Activated CD8-positive, alpha-beta memory T cell treated with anti-CD3 and anti-CD28 coated beads for 1 hour (primary cell): ENCODE measurements at places on chromosomes 1 and 21.

DNA sequence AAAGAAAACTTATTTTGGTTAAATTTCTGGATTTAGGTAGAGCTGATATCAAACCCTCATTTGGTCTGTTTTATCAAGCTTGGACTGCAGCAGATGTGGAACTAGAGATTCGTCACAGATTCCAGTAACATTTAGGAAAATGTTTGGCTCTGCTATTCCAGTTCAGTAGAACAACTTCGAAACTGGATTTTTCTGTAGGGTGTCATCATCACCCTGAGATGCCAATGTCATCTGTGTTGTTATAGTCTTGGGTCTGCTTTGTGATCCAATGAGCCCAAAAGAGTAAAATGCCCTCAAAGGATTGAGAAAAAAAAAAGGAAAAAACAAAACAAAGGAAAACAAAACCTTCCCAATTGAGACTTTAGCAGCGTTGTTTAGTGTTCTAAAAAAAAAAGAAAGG lies 55.4 kb downstream of the LAMC2 start:
- no peak for DNase-seq

GRCh38 chr1:184622136-184622823 lies 132.4 kb downstream of the EDEM3 start:
- DNase-seq: no peak

DNA sequence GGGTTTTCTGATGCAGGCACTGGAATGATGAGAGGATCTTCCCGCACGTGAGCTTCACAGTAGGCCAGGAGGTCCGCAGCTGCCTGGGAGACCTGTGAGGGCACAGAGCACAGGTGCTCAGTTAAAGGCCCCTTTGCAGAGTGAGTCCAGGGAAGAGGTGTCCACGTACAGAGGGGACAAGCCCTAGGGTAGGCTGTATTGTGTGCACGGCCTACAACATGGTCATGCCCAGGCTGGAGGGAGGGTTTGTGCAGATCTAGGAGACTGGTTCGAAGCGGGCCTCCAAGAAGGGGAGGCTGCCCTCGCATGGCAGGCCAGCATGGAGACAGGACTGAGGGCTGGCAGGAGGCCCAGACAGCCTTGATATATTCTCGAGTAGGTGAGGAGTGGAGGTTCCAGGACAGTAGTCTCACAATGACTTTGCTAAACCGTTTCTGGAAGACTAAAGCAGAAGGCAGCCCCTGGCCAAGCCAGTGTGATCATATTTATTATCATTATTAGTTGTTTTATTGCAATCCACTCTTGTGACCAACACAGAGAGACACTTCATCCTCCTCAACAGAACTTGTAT lies 48.0 kb upstream of the B3GALNT2 start:
- no peak for DNase-seq

- DNase-seq: no peak
Observed at GRCh38 chr1:42731585-42731984, 8.5 kb downstream of the CLDN19 start.

DNA sequence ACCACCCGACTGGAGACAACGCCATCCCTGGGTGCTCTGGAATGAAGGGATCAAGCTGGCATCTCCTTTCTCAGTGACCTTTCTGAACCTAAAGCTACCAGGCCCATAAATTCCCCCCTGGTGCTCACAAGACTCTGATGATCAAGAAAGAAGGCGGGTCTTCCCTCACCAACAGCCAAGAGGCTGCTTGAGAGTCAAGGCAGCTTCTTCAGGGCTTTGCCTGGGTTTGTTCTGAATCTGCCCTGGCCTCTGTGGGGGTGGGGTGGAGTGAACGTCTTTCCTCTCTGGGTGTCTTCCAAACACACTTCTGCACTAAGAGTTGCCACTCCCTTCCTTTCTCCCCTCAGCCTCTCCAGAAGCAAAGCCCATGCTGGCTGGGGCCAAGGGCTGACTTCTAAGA lies 36.1 kb downstream of the CD247 start:
- no peak for DNase-seq

DNA sequence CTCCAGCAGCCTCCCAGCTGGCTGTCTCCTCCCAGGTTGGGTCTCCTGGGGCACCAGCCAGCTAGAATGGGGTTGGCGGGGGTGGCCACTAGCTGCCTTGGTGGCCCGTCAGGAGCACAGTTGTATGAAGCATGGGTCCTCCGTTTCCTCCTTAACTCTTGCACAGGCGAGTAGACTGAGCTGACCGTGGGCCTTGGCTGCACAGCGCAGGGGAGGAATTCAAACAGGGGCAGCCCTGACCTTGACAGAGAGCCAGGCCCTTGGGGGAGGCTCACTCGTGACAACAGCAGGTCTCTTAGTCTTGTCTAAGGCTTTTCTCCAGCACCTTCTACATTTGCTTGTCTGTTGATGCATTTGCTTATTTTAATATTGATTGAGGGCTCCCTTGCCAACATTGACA lies 114.1 kb downstream of the PRDM2 start:
- no peak for DNase-seq

- DNase-seq: no peak
Observed at GRCh38 chr1:231807541-231807940, 181.0 kb downstream of the DISC1 start.

DNA sequence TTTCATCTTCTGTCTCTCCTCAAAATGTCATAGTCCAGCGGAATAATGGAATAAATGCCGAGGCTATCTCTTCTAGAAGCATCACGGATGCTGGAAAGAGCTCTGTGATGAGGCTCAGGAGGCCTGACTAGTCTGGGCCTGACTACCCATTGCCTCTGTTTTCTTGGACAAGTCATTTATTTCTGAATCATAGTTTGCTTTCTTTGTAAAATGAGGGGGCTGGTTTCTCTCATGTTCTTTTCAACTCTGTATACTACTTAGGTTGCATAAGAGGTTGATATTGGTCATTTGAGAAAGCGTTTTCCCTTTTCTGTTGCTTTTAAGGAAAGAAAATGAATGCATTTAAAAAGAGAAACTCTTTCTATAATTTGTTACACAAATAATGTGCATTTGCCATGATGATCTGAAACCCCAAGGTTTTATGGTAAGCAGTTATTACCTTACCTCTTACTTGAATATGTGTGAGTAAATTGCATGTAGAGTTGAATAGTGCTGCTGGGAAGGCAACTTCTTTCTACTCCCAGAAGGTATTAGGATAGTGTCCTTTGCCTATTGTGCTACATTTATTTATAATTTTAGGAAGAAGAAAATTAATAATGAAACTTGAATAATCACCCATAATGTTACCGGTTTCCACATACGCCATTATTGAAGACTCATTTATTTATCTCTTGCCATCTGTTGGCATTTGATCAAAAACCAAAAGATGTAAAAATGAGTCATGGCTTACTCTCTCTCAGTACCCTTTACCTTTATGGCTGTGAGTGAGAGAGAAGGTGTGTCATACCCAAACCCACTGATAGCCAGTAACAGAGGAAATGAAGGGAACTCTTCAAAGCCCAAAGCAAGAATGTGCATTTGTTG lies 179.1 kb downstream of the FASLG start:
- no peak for DNase-seq

DNA sequence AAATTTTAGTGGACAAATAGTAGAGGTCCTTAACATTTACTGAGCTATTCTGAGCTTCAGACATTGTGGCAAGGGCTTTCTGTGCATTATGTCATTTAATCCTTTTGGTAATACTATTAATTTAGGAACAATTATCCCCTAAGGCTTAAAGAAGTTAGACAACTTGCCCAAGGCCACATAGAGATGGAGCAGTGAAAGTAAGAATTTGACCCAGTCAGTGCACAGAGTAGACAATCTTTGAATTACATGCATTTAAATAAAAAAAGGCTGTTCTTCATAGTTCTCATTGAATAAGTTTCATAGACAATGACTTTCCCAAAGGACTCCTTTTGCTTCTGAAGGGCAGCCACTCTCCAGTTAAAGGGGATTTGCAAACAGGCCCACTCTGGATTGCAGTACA lies 142.7 kb downstream of the RUNX1 start:
- no peak for DNase-seq

DNA sequence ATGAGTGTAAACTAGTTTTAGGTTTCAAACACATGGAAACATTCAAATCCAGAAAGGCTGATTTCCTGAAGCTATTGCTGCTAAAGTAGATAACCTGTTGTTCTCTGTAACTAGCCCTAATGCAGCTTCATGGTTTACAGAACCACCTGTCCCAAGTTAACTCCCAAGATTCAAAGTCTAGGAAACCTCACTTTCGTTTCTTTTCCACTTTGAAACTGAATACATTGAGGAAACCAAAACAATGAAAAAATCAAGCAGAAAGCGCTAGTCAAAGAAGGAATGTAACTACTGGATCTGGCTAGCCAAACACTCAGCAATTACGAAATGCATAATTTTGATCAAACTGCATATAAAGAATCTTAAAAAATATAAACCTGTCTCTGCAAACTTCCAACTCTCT lies 17.8 kb downstream of the SLC16A1 start:
- DNase-seq: no peak

- DNase-seq: no peak
Observed at GRCh38 chr21:45003331-45004058, 63.7 kb downstream of the SLX9 start.

DNA sequence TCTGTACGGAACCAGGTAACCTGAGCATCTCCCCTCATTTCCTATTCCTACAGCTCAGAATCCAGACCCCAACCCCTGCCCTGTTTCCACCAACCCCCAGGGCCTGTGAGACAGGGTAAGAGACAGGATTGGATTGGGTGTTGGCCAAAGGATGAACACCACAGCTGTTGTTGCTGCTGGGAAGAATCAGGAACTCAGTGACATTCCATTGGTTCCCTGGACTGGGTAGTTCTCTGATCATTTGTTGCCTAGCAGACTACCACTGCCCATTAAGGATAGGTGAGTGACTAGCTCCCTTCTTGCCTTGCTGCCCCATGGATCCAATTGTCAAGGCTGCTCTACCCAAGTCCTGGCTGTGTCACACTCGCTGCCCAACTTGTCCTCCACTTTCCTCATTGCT lies 10.0 kb downstream of the NCSTN start:
- no peak for DNase-seq

DNA sequence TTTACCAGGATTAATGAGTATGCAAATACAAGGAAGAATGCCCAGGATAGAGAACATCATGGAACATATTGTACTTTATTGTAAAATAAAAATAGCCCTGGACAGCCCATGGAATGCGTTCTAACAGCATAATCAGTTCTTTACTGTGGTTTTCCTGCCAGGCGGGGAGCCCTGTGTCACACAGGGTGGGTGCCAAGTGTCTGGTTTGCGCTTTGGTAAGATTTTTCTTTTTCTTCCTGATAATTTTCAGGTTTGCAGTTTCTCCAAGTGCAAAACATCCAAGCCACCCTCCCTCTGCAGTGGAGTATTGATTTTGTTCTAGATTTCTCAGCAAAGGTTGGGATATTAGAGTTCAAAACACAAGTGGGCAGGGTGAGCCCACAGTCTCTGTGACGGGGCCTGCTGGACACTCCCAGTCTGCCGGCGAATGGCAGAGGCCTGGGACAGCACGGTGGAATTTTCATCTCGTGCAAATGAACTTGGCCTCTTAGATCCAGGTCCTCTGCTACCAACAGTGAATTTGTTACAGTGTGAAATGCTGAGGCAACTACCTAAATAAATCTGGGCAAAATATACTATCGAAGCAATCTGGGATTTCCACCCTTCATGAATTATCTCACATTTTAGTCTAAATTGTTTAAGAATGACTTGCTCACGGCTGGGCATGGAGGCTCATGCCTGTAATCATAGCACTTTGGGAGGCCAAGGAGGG lies 15.6 kb upstream of the KCNJ15 start:
- no peak for DNase-seq

- no peak for DNase-seq
Observed at GRCh38 chr1:227685807-227686206, 49.3 kb downstream of the JMJD4 start.

DNA sequence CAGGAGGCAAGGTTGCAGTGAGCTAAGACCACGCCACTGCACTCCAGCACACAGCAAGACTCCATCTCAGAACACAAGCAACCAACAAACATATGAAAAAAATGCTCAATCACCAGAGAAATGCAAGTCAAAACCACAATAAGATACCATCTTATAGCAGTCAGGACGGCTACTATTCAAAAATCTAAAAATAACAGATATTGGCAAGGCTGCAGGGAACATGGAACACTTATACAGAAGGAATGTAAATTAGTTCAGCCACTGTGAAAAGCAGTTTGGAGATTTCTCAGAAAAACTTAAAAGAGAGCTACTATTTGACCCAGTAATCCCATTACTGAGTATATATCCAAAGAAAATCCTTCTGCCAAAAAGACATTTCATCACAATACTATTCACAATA lies 27.6 kb upstream of the POGK start:
- no peak for DNase-seq

DNA sequence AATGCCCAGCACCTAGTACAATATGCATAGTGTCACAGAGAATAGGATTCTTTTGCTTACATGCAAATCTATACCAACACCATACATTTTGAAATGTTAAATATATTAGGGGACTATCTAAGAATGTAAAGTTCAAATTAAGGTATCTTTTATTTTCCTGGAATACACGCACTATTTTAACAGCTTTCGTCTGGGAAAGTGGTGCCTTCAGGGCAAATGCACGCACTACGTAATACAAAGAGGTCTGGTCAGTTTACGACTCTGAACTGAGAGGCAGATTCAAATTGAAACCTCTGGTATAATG lies 931 bp downstream of the FUBP1 start:
- DNase-seq: no peak

- no peak for DNase-seq
Observed at GRCh38 chr1:42935313-42935895, 23.3 kb downstream of the SLC2A1 start.

GRCh38 chr1:24861821-24862727 lies 68.0 kb downstream of the RUNX3 start:
- DNase-seq: no peak

GRCh38 chr1:224427346-224427745 lies 7.3 kb downstream of the WDR26 start:
- no peak for DNase-seq

- DNase-seq: no peak
Observed at GRCh38 chr1:223492044-223492443, 98.8 kb downstream of the CCDC185 start.

- no peak for DNase-seq
Observed at GRCh38 chr1:211386921-211387320, 60.3 kb downstream of the TRAF5 start.

GRCh38 chr1:75135573-75136194 lies 1.5 kb downstream of the LHX8 start:
- DNase-seq: no peak
